GM23248 (cell line): ENCODE measurements at places on chromosomes 6 and 20. TPM values are rescaled to one million over a fixed set of nuclear protein-coding genes. Genes with fewer than 3 reads are reported as not detected.

DCDC2 gene
- not detected in 2 replicates for total RNA-seq

C20orf204 gene
- 0.32 and 0.51 TPM in 2 replicates for total RNA-seq

ENPP4 gene
- 0.63 and 1.9 TPM in 2 replicates for total RNA-seq

BTNL2 gene
- total RNA-seq, result not detected in 2 replicates

TFEB gene
- total RNA-seq, result 5.7 and 10.0 TPM in 2 replicates

AAR2 gene
- 31.0 and 34.3 TPM in 2 replicates for total RNA-seq

CRISP2 gene
- not detected in 2 replicates for total RNA-seq

GRCh38 chr6:130944486-130944885 lies 117.3 kb downstream of the SMLR1 start:
- no peak for DNase-seq

DNA sequence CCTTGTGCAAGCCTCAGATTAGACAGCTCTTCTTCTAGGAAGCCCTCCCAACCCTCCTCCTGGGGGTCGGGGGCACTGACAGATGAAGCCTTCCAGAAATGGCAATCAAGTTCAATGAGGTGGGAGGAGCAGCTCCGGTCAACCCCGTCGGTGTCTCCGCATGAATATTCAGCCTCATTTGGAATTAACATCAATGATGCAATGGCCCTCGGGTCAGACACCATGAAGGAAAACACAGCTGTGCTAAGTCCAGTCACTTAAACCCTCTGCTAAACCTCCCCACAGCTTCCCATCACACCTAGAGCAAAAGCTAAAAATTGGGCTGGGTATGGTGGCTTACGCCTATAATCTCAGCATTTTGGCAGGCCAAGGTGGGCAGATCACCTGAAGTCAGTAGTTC lies 36.5 kb downstream of the ZNF217 start:
- DNase-seq, result no peak

DNA sequence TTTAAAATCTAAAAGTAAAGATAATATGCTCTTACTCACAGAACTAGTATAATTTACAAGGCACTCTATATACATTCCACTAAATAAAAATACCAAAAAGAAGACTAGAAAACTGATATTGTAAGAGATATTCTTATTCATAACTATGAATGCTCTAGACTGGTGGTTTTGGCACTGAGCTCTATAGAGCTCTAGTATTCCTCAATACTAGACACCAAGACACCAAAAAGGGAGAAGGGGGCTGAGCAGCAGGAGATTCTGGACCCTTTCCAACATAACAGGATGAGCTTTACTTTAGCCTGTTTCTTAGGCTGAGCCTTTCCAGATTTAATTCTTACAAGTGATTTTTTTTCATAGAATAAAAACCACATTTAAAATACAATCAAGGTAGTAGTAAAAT lies 173.6 kb downstream of the COL21A1 start:
- DNase-seq, result peak; percentile 20

DNA sequence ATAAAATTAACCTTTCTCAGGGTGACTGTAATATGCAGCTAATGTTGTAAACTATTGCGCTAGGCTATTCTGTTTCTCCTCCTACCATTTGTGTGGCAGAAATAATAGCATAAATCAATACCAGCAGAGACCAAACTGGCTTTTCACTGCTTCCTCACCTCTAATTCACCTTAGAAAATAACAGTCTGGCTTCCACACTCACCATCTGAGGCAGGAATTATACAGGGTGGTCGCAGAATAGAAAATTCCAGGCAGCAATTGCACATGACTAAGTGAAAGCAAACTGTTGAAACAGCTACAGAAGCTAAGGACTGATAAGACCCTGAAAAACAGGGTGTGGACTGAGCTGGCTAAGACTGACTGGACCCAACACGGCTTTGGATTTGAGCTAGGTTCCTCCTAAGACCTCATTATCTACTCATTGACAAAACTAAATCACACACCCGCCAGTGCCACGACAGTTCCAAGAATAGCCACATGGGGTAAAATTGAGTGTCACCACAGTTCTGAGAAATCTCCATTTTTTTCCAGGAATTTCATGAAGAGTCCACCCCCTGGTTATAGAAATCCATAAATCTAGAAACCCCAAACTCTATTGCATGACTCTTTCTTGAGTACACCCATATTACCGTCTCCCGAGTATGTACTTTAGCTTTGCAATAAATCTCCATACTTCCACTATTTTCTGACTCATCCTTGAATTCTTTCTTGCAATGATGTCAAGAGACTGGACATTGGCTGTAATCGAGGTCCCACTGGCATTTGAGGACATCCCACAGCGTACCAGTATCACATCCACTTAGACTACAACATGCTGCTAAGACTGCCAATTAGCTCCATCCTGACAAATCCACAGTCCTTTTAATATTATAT lies 60.9 kb upstream of the KCNQ5 start:
- peak; percentile 52 for DNase-seq

GRCh38 chr20:63939061-63939935 lies 16.9 kb downstream of the UCKL1 start:
- no peak for DNase-seq

- DNase-seq, result no peak
Measured at GRCh38 chr20:48017992-48018391, 232.7 kb upstream of the SULF2 start.

DNA sequence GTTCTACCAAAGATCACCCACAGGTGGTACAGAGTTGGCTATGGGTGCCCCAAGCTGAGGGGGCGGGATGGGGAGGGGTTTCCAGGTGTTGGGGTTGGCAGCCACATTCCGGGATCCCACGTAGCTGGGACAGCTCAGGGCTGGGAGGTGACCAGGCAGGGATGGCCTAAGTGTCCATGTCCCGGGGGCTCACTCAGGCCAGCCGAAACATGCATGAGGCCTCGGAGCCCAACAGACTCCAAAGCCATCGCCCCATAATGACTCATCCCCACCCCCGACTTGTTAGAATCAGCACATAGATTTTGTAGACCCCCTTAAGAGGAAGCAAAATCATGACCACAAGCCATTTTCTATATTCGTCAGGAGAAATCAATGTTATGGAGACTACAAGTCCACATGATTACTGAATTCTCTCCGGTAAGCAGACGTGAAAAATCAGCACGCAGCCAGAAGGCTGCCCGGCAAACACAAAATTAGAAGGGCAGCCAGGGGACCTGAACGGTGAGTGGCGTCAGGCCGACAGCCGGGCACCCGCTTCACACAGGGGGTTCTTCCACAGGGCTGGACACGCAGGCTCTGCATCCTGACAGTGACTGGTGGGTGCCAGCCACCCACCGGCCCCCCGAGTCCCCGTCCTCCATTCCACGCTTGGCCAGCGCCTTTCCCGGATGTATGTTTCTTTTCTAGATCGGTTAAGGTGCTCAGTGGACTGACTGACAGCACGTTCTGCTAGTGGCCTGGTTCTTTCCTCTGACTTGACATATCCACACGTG lies 81.2 kb downstream of the RAMACL start:
- DNase-seq, result no peak

DNA sequence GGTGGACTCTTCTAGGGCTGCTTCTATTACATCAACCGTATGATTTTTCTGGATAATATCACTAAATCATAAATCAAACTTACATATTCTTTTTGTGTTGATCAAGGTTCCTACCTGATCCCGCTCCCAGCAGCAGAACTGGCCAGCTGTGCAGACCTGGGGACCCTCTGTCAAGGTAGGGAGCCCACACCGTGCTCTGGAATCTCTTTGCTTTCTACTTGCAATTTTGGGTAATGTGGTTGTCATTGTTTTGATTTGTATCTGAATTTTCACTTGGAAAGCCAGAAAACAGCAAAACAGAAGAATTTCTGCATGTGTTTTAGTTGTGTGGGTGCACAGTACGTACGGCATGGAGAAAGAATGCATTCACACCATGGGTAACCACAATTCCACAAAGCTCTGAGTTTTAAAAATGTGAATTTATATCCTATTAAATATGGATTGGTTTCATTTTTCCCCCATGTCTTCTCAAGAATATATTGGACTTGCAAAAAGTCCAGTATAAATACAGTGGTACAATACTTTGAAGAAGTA lies 80.1 kb downstream of the ADGRG6 start:
- DNase-seq, result no peak

DNA sequence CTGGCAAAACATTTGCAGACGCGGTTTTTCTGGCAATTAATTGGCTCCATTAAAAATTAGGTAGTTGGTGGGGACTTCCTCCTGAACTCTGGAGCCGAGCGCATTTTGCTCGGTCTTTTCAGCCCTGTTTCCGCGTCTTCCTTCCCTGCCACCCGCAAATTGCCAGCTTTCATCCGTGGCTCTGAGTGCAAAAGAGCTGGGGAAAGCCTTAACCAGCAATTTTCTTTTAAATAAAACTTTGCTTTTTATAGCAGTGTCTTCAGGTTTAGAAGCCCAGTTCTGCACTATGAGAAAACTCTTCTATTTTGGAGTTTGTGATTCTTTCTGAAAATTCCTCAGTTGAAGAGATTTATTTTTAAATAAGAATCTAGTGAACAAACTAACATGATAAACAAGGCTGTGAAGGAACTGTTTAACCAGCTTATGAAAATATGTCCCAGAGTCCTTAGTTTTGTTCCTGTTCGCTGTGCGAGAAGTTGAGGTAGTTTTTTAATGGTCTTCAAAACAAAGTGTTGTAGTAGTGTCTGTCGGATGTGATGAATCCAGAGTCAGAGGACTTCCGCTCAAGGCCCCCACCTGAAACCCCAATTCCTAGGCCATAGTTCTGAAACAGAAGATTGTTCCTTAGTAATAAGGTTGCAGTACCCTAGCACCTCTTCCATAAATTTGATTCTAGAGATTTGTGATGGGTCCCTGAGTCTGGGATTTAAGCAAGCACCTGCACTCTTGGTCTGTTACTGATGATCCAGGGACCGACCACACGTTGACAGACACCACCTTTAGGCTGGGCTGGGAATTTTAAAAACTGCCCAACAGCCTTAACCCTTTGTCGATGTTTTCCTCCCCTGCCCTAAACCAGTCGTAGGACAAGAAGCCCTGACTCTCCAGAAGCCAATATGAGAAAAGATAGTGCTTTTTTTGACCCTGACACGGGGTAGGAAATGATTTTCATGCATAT lies 950 bp downstream of the KCTD20 start:
- DNase-seq, result peak; percentile 53

GRCh38 chr6:141541581-141542324 lies 591.0 kb upstream of the GJE1 start:
- DNase-seq, result no peak

GRCh38 chr6:5731435-5731834 lies 275.3 kb downstream of the NRN1 start:
- no peak for DNase-seq

- peak; percentile 26 for DNase-seq
Measured at GRCh38 chr6:21754891-21755290, 161.3 kb downstream of the SOX4 start.

GRCh38 chr6:105593056-105593690 lies 190.3 kb upstream of the PREP start:
- DNase-seq, result peak; percentile 57

- DNase-seq, result no peak
Measured at GRCh38 chr6:38443352-38444144, 196.2 kb downstream of the BTBD9 start.

- DNase-seq, result peak; percentile 19
Measured at GRCh38 chr20:41380551-41381193, 14.1 kb upstream of the EMILIN3 start.

DNA sequence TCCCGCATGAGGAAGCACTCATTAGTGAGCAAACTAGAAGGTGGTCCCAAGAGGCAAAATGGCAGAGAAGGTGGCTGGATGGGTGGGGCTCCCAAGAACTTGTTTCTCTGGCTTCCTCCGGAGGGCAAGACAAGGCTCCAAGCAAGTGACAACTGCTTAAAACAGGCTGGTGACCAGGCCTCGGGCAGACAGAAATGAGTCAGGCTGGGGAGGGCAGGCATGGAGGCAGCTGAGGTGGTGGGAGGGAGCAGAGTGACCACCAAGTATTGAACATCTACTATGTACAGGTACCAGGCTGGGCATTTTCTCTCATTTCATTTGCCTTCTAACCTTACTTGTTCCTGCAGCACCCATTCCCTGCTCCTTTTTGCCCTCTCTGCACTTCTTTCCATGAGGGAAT lies 33.4 kb downstream of the TNXB start:
- peak; percentile 71 for DNase-seq

DNA sequence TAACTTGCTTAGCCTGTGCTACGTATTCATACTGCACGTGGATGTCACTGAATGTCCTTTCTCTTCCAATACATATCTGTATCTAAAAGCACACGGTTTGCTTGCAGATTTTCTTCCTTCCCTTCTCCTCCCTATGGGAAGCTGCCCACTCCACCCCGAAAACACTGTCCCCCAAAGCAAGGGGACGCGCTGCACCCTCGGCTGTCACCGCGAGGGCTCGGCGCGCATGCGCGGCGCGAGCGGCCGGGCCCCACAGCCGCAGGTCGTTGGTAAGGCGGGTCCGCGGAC lies 659 bp downstream of the TMX4 start:
- peak; percentile 73 for DNase-seq

GRCh38 chr6:159908979-159909378 lies 18.2 kb downstream of the MAS1 start:
- no peak for DNase-seq
